Stimulated activated CD8-positive, alpha-beta memory T cell treated with anti-CD3 and anti-CD28 coated beads, Interleukin-12 subunit alpha, Interleukin-12 subunit beta, amount 100 ng/mL, for 1 hour (primary cell): ENCODE measurements at places on chromosomes 6 and 20.

GRCh38 chr20:40462566-40462965 lies 226.5 kb downstream of the MAFB start:
- DNase-seq = no peak

DNA sequence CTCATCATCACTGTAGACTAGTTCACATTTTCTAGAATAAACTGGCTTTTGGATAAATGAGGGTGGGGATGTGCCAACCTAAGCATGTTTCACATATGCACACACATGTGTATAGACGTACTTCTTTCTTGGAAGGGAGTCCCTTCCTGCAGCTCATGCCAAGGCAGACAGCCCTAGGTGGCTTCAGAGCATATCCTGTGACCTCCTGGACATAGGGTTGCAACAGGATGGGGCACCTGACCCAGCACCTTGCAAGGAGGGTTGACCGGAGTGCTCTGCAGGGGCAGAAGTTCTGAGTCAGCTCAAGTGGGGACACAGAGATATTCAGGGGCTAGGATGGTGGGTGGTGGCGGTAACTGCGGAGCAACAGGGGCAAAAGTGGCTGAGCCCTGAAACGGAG lies 68.6 kb upstream of the RALGAPA2 start:
- no peak for DNase-seq

DNA sequence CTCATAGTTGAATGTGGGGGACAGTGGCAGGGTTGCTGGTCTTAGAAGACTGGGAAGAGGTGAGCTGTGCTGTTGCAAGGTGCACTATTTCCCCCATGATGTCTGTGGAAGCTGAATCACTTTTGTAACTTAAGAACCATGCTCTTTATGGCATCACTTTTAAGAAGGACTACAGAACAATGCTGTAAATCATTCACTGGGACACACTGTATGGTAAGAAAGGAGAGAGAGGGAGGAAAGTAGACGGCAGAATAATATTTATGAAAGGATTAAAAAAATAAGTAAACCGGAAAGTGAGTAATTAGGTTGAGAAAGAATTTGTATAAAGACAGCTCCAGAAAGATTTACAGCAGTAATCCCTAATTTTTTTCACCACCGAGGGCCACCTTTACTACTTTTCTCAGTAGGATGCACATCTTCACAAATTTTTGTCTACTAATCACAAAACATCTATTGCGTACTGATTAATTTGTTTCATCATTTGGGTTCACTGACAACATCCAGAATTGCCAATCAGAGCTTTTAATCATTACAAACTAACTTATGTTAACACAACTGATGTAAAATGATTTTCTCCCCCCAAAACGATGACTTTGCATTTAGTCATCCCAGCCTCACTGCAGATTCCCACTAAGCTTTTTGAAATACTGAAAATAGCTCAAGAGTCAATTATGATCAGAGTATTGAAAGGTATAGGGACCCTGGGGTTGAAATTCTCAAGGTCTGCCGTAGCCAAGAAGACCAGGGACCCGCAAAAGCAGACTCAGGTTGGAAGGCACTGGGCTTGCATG lies 560.7 kb upstream of the NOX3 start:
- no peak for DNase-seq

GRCh38 chr6:135465903-135466302 lies 31.6 kb downstream of the AHI1 start:
- DNase-seq = no peak

DNA sequence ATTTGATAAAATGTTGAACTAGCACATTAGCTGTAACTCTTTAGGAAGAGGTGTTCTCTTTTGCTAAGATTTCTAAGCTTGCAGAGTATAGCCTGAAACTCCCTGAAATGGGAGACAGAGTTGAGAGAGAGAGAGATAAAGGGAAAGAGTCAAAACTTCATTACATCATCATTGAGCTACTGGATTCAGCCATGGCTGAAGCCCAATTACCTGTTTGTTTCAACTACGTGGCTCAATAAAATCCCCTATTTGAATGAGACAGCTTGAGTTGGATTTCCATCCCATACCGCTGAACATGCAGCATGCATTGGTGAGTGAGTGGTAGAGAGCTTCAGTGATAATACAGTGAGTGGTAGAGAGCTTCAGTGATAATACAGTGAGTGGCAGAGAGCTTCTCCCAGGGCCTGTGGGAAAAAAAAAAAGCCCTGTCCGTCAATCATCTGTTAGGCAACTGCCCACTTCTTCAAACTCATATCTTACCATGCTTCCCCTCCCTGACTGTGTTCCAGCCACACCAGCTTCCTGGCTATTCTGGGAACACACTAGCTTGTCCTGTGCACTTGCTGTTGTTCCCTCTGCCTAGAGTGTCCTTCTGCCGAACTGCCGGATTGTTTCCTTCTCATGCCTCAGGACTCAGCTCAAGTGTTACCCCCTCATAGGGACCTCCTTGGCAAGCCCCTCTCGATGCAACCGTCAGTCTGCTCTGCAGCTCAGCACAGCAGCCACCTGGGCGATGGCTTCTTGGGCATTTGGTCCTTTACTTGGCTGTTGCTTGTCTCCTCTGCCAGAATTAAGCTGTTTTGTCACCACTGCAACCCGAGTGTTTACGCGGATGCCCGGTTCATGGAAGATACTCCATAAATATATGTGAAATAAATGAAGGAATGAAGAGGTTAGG lies 91.3 kb upstream of the EYA2 start:
- no peak for DNase-seq

- DNase-seq = no peak
Measured at GRCh38 chr20:1631309-1632151, 11.7 kb upstream of the SIRPB1 start.

DNA sequence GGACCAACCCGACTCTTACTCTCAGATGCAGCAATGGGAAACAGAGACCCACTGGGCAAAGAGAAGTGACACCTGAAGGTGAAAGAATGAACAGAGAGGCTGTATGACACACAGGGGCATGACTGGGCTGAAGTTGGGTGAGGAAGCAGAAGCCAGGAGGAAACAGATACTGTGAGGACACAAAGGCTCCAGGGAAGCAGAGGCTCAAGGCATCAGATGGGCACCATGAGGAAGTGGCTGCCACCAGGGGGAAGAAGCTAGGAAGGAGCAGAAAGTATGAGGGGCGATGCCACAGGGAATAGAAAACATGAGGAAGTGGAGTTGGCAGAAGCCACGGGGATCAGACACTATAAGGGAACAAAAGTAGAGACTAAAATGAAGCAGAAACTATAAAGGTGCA lies 30.9 kb upstream of the OCSTAMP start:
- DNase-seq = no peak

- DNase-seq = no peak
Measured at GRCh38 chr20:49161428-49162152, 26.5 kb downstream of the STAU1 start.

DNA sequence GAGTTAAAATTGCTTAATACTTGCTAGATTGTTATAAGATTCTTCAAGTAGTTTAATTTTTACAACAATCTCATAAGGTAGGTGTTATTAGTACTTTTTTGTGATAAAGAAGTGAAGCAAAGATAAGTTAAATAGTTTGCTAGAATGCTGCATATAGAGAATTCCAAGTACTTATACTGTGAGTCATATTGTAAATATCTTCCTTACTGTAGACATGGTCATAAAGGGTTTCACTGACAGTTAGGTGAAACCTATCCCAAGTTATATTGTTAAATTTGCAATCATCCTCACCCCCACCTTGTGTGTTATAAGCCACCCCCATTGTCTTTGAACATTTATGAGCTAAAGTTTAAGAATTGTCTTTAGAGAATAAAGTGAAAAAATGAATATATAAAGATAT lies 142.0 kb downstream of the FAM83B start:
- DNase-seq = no peak

DNA sequence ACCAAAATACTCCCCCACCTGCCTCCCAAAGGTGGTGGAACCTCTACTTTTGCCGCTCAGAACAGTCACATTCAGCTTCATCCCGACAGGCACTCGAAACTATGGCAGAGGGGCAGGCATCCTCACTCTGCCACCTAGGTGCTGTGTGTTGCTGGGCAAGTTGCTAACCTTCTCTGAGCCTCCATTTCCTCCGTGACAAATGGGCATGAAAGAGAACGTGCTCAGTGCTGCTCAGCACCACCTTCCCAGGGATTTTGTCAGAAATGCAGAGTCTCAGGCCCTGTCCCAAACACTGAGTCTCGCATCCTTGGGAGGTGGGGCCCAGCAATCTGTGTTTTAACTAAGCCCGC lies 18.1 kb downstream of the ANKRD60 start:
- no peak for DNase-seq

- no peak for DNase-seq
Measured at GRCh38 chr6:166712286-166713228, 85.5 kb upstream of the RPS6KA2 start.

- DNase-seq = no peak
Measured at GRCh38 chr6:38021029-38021428, 201.5 kb downstream of the ZFAND3 start.
